ENCODE measurements at places on chromosomes 16 and 17. TPM values are rescaled to one million over a fixed set of nuclear protein-coding genes. Genes with fewer than 3 reads are reported as not detected.

DNA sequence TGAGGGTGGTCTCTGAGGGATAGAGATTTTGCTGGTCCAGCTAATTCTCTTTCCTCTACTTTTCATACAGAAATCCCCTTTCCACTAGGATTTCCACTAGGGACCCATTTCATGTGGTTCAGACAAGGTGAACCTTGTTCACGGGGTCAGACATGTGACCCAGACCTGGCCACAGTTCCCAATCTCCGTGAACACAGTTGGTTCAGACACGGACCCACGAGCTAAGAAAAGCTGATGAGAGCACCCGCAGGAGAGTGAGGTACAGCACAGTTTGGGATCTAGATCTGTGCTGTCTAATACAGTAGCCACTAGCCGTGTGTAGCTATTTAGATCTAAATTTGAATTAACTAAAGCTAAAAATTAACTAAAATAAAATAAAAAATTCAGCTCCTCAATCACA lies 88.1 kb downstream of the AXIN2 start:
- no peak for DNase-seq

DNA sequence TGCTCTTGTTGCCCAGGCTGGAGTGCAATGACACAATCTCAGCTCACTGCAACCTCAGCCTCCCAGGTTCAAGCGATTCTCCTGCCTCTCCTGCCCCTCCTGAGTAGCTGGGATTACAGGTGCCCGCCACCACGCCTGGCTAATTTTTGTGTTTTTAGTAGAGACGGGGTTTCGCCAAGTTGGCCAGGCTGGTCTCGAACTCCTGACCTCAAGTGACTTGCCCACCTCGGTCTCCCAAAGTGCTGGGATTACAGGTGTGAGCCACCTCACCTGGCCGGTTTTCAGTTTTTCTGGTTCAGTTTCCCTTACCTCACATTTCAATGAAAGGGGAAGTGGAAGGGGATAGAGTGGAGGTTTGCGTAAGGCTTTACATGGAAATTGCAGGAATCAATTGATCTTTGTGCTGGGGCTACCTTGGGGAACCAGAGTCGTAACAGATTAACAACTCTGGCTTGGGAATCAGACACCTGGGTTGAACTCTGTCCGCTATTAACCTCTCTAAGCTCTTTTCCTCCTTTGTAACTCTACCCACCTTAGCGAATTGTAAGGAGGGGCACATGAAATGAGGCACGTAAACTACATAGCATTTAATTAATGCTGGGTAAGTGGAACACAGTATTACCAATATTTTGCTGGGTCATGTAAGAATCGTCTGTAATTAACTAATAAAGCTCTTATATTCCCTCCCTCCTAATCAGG lies 3.2 kb downstream of the MPV17L start:
- DNase-seq = no peak

GRCh38 chr16:66293207-66293735 lies 73.2 kb upstream of the CDH5 start:
- DNase-seq = no peak

DNA sequence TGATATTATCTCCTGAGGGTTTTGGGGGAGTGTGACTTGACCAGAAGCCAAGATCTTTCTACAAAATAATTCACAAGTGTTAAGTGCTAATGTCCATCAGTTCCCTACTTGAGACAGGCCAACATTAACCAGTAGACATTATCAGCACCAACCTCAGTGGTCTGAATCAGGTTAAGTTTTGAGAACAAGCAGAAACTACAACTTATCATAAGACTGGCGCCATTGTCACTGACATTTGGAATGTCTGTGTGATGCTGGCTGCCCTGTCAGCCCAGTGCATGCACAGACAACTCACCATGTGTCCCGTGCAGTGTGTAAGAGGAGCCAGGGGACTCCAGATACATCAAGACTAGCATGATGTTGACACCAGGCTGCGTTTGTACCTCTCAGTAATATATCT lies 76.8 kb downstream of the CCDC182 start:
- no peak for DNase-seq

DNA sequence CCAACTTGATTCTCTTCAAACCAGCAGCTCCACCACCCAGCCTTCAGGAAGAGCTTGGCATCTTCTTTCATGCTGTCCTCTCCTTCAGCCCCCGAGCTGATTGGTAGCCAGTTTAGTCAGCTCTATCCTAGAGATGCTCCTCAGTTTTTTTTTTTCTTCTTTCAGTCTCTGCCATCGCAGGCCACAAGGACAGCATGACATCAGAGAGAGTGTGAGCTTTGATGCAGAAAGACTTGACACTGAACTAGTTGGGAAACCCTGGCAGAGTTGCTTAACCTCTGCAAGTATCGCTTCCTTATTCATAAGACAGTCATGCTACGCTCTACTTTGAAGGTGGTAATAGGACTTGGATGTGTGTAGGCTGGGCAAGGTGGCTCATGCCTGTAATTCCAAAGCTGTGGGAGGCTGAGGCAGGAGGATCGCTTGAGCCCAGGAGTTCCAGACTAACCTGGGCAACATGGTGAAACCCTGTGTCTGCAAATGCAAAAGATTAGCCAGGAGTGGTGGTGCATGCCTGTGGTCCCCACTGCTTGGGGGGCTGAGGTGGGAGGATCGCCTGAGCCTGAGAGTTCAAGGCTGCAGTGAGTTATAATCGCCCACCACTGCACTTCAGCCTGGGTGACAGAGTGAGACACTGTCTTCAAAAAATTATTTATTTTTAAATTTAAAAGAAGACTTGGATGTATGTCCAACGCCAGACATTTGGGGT lies 2.6 kb downstream of the CD300LB start:
- no peak for DNase-seq

DNA sequence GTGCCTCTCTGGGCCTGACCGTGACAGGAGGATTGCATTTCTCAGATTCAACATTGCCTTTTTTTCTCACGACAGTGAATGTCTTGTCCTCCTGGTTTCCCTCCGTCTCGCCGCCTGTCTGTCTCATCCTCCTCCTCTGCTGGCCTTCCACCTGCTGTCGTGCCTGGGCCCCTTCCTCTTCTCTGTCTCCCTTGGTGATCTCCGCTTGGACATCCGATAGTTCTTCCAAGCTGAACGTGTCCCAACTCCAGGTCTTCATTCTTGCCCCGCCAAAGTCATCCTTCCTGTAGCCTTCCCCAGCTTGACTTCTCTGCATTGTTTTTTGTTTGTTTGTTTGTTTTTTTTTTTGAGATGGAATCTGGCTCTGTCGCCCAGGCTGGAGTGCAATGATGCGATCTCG lies 79.4 kb downstream of the RAP1GAP2 start:
- DNase-seq = no peak

- no peak for DNase-seq
Measured at GRCh38 chr17:45958994-45959665, 39.9 kb upstream of the STH start.

DNA sequence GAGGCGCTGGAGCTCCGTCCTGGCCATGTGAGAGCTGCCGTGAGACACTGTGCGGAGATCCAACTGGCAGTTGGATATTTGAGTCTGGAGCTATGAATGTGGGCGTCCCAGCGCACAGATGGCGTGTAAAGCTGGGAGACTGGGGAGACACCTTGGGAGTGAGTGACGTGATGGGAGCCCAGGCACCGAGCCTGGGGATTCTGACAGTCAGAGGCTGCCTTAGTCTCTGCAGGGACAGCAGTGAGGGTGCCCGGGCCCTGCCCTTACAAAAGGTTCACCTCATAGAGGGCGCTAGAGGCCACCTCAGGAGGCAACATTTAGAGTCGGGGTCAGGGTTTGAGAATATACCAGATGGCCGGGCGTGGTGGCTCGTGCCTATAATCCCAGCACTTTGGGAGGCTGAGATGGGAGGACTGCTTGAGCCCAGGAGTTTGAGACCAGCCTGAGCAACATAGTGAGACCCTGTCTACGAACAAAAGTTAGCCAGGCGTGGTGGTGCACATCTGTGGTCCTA lies 194.1 kb upstream of the GSE1 start:
- DNase-seq = no peak

DNA sequence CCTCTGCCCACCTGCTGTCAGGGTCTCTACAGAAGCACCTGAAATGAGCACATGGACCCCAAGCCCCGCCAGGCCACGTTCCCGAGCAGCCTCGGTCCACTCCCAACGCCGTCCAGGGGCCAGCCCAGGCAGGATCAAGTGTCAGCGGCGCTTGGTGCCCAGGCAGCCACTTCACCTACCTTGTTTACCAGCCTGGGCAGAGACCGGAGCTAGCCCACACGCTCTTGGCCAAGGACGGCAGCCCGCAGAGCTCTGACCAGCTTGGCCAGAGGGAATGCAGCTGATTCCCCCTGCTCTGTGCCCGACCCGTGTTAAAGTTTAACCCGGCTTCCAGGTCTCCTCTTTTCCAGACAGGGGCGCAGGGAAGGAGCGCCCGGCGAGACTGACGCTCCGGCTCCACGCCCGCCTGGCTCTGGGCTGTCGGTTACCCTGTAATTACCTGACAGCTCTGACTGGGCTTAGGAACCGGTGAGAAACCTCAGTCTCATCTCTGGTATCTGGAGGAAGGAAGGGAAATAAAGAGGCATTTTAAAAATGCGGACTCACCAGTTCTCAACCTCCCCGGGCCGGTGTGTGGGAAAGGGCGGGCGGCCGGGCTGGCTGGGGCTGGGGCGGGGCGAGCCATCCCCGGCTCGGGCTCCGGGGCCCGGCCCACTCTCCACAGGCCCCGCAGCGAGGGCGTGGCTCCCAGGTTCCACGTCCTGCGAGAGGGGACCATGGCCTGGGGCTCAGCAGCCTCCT lies 4.6 kb downstream of the KIFC3 start:
- DNase-seq = no peak

GRCh38 chr16:660459-661183 lies 7.3 kb upstream of the RHOT2 start:
- peak; percentile 53 for DNase-seq

- DNase-seq = no peak
Measured at GRCh38 chr16:81992859-81993258, 18.4 kb downstream of the SDR42E1 start.

DNA sequence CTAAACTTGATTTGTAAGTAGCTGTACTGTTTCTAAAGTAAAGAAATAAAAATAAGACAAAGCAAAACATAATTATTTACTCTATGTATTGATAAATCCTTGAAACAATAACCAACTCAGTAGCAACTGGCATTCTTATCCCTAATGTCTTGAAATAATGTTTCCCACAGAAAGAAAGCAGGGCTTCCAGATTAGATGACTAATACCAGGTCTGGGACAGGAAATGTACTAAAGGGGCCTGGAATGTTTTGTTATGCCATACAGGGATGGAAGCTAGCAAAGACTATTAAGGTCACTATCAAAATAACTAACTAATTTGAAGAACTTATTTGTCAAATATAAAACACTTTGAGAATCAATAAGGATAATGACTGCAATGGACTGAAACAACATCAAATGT lies 82.1 kb downstream of the CFDP1 start:
- DNase-seq = peak; percentile 74

HOXB8 gene
- 0.24 TPM for total RNA-seq

NSRP1 gene
- 8.1 TPM for total RNA-seq

CACNG5 gene
- not detected for total RNA-seq

SLC13A2 gene
- total RNA-seq = not detected

SPATA22 gene
- not detected for total RNA-seq

NPIPB6 gene
- total RNA-seq = 0.29 TPM

HOXB2 gene
- total RNA-seq = 11.9 TPM

GNAO1 gene
- 3.4 TPM for total RNA-seq
